Hematopoietic multipotent progenitor cell (in vitro differentiated cells): ENCODE measurements at places on chromosomes 3 and 15. TPM values are rescaled to one million over a fixed set of nuclear protein-coding genes. Genes with fewer than 3 reads are reported as not detected.

DNA sequence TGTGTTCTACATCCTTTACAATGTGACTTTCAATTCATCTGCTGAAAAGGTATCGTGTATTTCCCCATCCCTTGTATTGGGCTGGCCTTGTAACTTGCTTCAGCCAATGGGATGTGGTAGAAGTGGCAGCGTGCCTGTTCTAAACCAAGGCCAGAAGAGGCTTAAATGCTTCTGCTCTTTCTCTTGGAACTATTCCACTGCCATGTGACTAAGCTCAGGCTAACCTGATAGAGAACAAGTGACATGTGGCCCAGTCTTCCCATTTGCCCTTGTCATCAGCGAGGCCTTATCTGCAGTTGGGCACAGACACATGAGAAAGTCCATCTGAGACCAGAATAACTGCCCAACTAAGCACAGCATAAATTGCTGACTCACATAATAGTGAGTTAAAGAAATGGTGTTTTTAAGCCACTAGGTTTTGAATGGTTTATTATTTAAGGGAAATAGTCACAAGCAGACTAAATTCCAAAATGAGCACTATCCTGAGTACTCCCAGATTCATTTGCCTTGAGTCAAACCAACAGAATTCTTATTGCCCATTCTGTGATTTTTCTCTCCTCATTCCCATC, 230.2 kb downstream of the CPNE4 start:
- no peak for DNase-seq

DNA sequence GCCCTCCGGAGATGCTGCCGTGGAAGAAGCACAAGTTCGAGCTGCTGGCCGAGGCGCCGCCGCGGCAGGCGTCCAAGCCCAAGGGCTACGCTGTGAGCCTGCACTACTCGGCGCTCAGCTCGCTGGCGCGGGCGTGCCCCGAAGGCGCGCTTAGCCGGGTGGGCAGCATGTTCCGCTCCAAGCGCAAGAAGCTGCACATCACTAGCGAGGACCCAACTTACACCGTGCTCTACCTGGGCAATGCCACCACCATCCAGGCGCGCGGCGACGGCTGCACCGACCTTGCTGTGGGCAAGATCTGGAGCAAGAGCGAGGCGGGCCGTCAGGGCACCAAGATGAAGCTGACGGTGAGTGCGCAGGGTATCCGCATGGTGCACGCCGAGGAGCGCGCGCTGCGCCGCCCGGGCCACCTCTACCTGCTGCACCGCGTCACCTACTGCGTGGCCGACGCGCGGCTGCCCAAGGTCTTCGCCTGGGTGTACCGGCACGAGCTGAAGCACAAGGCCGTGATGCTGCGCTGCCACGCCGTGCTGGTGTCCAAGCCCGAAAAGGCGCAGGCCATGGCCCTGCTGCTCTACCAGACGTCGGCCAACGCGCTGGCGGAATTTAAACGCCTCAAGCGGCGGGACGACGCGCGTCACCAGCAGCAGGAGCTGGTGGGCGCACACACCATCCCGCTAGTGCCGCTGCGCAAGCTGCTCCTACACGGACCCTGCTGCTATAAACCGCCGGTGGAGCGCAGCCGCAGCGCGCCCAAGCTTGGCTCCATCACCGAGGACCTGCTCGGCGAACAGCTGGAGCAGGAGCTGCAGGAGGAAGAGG, 1.3 kb downstream of the FAM43A start:
- no peak for DNase-seq

GRCh38 chr15:68421115-68421551, 10.8 kb downstream of the ITGA11 start:
- DNase-seq: no peak

- DNase-seq: no peak
Measured at GRCh38 chr3:58337190-58337589, 4.5 kb downstream of the PXK start.

- DNase-seq: no peak
Measured at GRCh38 chr3:19877656-19878055, 56.4 kb downstream of the EFHB start.

DNA sequence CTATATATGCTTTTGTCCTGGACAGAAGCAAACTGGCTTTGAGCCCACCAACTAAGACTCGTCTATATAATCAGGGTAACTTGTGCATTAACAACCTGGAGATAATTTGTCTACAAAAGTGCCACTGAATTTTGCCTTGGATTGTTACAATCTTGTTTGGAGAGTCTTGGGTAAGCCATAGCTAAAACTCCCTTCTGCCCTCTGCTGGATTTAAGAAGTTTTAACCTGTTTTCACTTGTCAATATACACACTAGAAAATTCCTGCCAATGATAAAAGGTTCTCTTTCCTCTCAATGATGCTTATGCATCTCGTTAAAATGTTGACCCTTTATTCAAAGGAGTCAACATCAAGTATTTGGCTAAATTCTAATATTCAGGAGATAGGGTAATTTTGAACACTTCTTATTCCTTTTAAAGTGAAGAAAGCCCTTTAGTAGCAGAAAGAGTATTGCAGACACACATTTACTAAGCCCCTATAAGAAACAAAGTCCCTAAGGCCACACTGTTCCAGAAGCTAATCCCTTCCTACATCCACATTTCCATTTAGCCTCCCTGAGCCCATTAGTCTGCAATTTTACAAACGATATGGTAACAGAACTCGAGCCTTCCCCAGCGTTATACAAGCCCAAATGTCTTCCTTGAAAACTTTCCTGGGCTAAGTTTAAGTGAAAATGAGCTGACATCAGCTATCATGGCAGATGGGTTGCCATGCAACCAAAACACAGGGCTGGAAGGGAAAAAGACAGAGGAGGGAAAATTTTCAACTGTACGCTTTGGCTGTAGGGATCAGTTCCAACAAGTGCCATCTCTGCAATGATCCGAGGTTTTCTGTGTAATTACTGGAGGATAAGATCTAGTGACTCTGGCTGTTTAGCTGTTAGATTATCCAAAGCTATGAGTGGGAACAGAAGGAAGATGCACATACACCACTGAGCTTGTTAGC, 75.9 kb upstream of the FGF12 start:
- no peak for DNase-seq

DNA sequence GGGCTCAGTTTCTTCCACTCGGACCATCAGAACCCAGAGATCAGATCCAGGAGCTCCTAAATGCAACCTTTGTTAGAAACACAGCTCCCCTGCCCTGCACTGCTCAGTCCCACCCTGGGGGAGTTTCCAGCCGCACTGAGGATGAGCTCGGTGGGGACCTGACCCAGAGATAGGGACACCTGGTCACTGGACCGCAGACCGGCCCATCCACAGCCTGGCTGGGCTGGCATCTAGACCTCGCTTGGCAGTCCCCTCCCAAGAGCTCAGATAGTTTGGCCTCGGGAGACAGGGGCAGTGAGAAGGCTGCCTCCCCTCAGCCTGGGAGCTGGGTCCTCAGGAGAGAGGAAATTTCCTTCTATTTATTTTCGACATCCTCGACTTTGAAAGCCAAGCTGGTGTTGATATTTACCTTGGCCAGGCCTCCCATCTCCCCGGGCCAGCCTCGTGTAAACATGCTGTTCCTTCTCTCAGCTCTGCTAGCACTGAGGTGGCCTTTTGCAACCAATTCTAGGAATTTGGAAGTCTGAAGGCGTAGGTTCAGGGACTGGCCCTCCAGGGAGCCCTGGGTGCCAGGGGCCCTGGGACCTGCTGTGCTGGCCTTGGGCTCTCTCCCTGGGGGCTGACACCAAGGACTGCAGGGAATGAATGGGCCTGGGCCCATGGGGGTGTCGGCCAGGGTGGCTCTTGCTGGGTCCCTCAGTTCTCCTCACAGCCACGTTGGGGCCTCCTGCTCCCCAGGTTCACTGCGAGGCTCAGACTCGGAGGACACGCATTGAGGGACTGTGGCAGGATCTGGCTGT, 90.1 kb downstream of the VGLL4 start:
- no peak for DNase-seq

GRCh38 chr3:49296781-49297411, 19.9 kb upstream of the C3orf62 start:
- DNase-seq: no peak

- no peak for DNase-seq
Measured at GRCh38 chr15:38035701-38036100, 101.3 kb downstream of the TMCO5A start.

DNA sequence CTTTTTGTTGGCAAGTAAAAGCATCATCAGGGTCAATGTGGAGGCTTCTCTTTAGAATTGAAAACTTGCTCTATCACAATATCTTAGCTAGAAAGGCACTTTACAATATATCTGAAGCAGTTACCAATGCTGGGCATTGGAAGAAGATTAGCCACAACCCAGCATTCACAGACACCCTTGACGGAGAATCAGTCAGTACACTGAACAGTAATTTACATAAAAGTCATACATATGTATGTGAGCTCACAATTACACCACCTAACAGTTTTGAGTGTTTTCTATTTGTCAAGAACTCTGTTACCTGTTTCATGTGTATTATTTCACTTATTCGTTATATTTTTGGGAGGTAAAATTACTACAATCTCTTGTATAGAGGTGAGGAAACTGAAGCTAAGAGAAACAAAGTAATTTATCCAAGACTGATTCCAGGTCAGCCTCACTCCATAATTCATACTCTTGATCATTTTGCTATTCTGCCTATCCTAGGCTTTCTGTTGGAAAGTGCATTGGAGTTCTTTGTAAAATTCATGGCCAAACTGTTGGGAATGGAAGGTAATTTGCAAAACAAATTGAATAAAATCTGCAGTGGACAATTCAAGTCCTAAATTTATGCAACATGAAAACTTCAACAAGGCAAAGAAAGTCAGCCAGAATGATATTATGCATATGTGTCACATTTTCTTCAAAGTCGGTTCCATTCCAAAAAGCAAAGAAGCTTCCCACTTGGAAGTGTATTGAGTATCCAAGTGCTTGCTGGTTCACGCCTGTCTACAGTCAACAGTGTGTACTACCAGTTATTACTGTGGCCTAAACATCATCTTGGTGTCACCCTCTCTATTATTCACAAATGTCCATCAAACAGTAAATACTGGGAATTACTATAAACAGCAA, 223.7 kb upstream of the SEMA6D start:
- DNase-seq: no peak

- no peak for DNase-seq
Measured at GRCh38 chr3:54582424-54582823, 345.4 kb downstream of the LRTM1 start.

DNA sequence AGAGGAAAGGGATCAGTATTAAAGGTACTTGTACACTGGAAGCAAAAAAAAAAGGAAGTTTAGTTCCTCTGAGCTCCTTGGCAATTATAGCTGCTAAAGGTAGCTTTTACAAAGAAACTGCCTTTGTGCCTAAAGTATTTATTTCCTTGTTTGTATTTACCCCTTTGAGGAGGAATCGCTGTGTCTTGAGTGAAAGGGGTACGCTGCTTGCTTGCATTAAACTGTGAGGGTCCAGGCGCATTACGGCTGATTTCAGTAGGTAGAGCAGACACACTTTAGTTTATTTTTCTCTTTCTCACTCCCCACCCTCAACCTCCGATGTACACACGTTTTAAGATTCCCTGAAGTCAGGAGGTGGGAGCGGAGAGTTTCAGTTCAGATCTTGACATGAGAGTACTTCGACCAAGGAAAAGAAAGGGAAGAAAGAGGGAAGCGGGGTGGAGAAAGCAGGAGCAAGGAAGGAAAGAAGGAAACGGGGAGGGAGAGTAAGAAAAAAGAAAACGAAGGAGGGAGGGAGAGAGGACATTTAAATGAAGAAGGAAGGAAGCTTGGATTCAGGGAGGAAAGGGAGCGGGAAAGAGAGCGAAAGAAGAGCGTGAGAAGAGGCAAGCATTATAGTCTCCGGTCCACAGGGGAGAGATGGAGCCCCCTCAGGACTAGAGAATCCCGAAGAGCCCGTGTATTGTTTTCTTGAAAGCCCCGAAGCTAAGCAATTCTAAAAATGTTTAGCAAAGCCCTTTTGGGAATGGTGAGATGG, 1.2 kb upstream of the MME start:
- no peak for DNase-seq

DNA sequence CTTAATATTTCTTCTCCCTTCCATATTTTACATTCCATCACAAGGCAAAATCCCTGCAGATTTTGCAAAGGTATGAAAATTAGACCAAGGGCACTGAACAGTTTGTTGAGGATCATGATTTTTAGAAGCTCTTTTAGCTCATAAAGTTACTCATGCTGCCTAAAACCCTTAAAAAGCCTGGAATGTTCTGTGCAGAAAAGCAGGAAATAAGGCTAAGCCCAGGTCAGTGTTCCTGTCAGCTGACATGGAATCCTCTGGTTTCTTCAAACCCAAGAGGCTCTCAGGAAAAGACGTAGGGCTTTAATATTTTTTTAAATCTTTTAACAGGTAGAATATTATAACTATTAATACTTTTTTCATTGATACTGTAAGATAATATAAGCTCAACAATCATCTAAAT, 8.2 kb downstream of the CBLB start:
- DNase-seq: no peak

DNA sequence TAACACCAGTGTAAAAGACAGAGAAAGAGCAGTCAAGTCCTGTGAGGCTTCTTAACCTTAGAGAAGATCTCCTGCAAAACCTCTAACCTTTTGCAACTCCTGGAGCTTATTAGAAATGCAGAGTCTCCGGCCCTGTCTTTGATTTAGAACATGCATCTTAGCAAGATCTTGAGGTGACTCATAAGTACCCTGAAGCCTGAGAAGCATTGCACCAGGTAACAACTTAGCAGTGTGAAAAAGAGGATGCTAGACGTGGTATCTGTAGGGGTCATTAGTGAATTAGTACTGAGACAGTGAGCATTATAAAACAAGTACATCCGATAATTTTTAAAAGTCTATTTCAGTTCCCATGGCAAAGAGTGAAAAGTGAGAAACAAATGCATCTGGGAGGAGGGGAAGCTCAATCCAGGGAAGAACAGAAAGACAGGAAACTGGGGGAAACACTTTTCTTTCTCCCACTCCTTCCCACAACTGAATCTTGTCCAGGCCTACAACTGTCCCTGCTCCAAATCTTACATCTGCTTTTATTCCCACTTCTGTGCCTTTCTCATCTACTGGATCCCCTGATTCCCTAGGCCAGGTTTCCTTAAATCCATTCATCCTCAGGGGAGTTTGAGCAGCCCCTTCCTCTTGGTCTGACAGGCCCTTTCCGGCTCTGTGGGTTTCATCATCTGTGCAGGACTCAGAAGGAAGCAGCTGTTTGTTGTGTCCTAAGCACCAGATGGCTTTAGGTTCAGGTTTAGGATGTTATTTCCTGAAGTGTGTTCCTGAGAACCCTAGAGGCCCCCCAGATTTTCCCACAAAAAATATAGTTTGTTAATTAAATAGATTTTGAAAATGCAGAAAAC, 128.1 kb upstream of the IL12A start:
- DNase-seq: no peak

DNA sequence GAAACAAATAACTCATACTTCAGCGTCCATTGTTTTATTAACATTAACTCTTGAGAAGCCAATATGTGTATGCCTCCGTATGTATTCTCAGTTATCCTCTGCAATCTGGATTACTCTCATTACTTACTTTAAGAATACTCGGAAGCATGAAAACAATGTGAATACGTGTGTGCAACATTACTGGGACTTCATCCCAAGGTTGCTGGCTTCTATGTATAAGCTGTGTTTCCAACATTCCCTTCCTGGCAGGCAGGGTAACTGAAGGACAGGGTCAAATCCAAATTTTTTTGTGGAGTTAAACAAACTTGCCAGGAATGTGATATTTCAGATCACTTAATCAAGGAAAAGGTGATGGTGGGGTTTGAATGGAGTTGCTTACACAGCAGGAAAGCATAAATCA, 34.5 kb upstream of the NR1I2 start:
- DNase-seq: no peak

Gene TBCCD1
- 19.7 TPM for total RNA-seq

Gene EFCAB12
- 0.27 TPM for total RNA-seq

Gene SAMD7
- not detected for total RNA-seq

Gene PLCH1
- 1.1 TPM for total RNA-seq

Gene WNT5A
- total RNA-seq: not detected

Gene RAB6B
- total RNA-seq: 0.27 TPM

Gene NTRK3
- under 0.01 TPM for total RNA-seq

Gene GPR176
- total RNA-seq: 0.27 TPM

Gene SNTN
- not detected for total RNA-seq
